ENCODE measurements at places on chromosomes 16 and 17. TPM values are rescaled to one million over a fixed set of nuclear protein-coding genes. Genes with fewer than 3 reads are reported as not detected.

NHERF2 gene
- 160 TPM for total RNA-seq

ZC3H7A gene
- total RNA-seq: 26.4 TPM

DNA sequence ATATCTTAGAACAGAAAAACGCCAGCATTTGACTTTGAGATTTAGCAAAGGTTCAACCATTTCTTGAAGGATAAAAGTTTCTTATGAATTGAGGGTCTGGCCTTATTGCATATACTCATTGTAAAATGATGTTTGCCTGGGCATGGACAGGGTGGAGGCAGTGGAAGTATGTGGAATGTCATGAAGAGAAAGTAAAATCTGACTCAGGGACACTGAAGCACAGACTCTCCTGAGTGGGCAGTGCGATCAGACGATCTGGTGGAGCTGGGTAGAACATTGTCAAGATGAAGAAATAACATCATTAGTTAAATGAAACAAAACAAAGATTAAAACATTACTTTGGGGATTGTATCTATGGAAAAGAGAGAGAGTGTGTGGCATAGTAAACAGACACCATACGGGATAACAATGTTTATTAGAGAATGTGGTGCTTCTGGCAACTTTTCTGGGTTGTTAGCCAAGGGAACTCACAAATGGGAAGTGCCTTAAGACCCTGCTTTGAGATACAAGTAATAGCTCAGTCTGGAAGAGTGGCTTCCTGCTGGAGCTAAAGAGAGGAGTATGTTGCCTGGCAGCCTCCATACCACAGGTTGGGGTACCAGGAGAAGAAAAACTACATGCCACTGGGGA is 4.4 kb downstream of the MAP3K3 start:
- peak; percentile 22 for DNase-seq
- H3K36me3 ChIP-seq: no peaks in the 10 kb centered on the region
- H3K4me1 ChIP-seq: peaks cover 21% of the 10 kb centered on the region
- H3K27me3 ChIP-seq: no peaks in the 10 kb centered on the region

GRCh38 chr17:79393358-79394052 is 217.3 kb downstream of the RBFOX3 start:
- no peak overlapping the region for H3K4me3 ChIP-seq
- peaks cover 94% of the 10 kb centered on the region for H3K27me3 ChIP-seq
- H3K36me3 ChIP-seq: no peaks in the 10 kb centered on the region
- peak; percentile 91 for DNase-seq

GRCh38 chr17:71503710-71504465 is 616.9 kb upstream of the SOX9 start:
- H3K4me3 ChIP-seq: no peak overlapping the region
- DNase-seq: no peak
- H3K36me3 ChIP-seq: no peaks in the 10 kb centered on the region
- H3K27me3 ChIP-seq: no peaks in the 10 kb centered on the region
- no peak overlapping the region for H3K27ac ChIP-seq

GRCh38 chr16:47358816-47359215 is 102.0 kb downstream of the ITFG1 start:
- no peak overlapping the region for H3K27ac ChIP-seq
- no peaks in the 10 kb centered on the region for H3K36me3 ChIP-seq

DNA sequence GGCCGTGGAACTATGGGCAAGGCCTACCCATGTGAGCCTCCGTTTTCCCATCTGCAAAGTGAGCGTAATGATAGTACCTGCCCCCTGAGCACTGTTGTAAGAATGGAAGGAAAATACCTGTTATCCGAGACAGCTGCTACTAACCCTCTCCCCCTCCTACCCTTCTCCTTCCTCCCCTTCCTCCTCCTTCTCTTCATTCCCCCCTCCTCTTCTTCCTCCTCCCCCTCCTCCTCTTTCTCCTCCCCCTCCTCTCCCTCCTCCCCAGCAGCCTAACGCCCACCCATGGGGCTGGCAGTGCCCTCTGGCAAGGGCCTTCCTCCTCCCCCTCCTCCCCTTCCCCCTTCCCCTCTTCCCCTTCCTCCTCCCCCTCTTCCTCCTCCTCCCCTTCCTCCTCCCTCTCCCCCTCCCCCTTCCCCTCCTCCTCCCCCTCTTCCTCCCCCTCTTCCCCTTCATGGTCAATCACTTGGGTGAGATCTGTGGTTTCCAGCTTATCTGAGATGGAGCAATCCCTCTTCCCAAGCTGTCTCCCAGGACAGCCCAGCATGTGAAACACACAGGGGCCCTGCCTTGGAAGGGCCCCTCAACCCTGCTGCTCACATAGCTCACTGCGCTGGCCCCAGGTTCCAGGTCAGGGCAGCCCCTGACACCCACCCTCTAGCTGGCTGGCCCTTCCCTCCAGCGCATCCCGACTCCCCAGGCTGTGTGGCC is 6.4 kb downstream of the ZFPM1 start:
- no peaks in the 10 kb centered on the region for H3K27me3 ChIP-seq
- H3K4me3 ChIP-seq: no peak overlapping the region
- H3K4me1 ChIP-seq: peaks cover 11% of the 10 kb centered on the region
- H3K27ac ChIP-seq: no peak overlapping the region
- no peak for DNase-seq

DNA sequence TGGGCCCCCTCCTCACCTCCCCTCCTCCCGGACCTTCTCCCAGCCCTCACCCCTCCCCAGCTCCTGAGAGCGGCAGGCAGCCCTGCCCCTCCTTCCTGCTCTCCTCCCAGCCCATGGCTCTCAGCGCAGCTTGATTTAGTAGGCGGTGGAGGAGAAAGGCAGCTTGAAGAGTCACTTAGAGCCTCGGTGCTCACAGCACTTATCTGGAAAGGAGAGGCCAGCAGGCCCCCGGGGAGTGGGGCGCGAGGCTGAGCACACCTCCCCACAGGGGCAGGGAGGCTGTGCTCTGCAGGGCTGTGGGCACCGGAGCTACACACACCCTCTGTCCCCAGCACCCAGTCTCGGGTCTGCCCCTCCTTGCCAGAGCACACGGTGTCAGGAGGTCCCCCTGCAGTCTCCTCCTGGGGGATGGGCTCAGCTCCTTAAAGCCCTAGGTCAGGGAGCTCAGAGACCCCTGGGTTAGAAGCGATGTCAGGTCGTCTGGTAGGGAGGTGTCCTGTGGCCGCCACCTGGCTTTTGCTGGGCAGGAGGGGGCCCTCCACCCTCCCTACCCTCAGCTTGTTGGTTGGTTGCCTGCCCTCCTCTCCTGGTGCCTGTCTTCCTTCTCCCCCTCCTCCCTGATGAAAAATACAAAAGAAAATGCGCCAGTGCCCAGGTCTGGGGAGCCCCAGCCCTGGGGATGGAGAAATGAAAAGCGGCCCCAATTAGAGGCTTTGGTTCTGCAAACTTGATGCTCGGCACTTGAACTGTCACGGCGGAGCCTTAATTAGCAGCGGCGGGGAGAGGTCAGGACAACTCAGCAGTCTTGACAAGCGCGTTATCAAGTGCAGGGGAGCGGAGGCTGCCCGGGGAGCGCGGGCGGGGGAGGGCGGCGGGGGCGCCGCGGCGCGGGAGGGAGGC is 151.1 kb upstream of the GSE1 start:
- no peaks in the 10 kb centered on the region for H3K36me3 ChIP-seq
- no peaks in the 10 kb centered on the region for H3K4me1 ChIP-seq
- no peak overlapping the region for H3K27ac ChIP-seq
- H3K4me3 ChIP-seq: no peak overlapping the region

DNA sequence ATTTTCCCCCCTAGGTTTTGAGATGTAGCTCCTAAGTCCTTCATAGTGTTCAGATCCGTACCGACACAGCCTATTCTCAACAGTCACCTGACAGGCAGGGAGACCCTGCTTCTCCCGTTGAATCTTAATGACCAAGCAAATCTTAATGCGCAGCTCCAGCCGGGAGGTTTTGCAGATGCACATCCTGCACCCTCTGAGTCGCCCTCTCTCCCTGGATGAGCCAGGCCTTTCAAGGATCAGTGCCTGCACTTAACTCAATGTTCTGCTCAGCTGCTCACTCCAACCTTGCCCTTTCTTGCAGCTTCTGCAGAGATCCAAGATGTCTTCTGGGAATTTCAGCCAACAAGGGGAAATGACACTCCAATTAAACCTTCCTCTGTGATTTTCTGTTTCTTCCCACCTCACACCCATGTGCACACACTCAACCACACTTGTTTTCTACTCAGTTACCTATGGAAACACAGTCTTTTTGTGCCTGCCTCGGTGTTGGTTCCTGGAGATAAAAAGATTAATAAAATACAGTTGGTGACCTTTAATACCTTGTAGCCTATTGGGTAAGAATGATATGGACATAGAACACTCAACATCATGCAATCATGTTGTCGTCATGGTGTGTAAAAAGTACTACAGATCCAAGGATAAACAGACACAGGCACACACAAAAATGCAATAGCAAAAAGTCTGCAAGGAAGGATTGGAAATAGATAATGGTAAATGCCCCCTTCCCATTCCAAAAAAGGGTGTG is 76.9 kb upstream of the DYNLRB2 start:
- no peak for DNase-seq
- H3K4me1 ChIP-seq: no peaks in the 10 kb centered on the region
- peaks cover 34% of the 10 kb centered on the region for H3K27me3 ChIP-seq
- no peaks in the 10 kb centered on the region for H3K36me3 ChIP-seq

DNA sequence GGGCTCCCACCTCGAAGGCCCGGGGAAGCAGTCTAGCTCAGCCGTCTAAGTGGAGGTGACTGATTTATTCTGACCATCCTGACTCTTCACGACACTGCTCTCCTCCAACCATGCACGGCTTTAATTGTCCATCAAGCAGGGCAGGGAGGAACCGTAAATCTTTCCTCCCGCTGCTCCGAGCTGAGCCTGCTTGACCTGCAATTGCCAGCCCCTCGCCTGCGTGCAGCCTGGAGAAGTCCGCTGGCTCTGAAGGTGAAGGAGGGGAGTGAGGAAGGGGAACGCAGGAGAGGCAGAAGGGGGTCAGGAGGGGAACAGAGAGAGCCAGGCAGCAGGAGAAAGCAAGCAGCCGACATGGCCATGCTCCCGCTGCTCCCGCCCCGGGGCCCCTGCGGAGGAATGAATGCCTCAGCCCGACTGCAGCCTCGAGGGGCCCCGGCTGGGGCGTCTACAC is 10.1 kb downstream of the RBFOX3 start:
- H3K4me3 ChIP-seq: no peak overlapping the region
- H3K36me3 ChIP-seq: no peaks in the 10 kb centered on the region
- peaks cover 93% of the 10 kb centered on the region for H3K27me3 ChIP-seq
- no peak for DNase-seq
- no peak overlapping the region for H3K27ac ChIP-seq
- no peaks in the 10 kb centered on the region for H3K4me1 ChIP-seq

DNA sequence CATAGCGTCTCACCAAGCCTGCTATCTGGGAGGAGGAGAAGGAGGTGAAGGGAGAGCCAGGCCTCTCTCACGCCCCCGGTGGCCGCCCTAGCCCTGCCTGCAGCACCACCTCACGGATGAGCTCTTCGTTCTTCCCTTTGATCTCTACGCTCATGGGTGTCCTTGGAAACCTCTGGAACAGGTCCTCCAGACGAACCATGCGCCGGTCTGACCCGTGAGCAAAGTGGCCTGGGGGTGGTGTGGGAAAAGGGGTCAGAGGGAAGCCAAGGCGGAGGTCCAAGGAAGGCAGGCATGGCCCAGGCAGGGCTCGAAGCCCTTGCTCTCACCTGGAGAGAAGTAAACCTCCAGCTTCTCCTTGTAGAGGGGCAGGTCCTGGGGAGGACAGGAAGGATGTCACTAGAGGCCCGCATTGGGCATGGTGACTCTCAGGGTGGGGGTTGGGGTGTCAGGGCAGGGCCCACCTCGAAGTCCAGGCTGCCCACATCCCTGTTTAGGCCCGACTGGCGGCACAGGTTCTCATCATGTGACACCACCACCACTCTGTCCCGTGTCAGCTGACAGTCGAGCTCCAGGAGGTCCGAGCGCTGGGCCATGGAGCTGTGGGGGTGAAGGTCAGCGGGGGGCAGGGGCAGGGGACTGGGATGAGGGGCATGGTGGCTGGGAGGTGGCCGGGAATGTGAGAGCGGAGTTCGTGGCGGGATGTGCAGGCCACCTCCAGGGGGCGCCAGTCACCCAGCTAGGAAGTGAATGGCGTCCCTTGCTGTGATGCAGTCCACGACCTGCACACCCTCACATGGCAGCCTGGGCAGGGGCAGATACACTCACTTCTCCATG is 923 bp downstream of the GDPD3 start:
- peaks cover 11% of the 10 kb centered on the region for H3K4me1 ChIP-seq
- H3K4me3 ChIP-seq: no peak overlapping the region
- no peak overlapping the region for H3K27ac ChIP-seq
- DNase-seq: peak; percentile 32
- H3K36me3 ChIP-seq: no peaks in the 10 kb centered on the region
- no peaks in the 10 kb centered on the region for H3K27me3 ChIP-seq

DNA sequence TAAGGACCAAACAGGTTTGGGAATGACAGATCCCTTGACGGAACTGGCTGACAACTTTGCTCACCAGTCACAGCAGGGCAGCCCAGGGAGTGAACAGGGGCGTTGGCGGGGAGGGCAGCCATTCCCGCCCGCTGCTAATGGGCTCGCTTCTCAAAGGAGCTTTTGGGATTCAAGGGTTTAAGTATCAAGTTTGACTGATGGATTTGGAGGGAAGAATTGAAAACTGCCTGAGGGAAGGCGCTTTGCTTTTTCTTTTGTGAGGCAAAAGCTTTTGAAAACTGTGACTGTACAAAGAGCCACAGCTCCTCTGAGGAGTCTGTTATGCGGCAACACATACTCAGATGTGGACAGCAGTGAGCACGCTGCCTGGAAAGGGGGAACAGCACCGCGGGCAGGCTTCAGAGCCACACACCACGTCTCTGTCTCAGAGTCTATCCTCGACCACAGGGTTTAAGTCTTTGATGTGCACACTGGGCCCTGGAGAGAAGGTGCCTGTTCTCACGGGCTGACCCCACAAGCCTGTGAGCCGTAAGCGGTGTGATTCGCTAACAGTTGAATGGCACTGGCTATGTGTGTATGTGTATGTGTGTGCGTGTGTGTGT is 79.9 kb upstream of the HSBP1 start:
- H3K4me3 ChIP-seq: no peak overlapping the region
- no peak overlapping the region for H3K27ac ChIP-seq
- H3K36me3 ChIP-seq: no peaks in the 10 kb centered on the region
- H3K4me1 ChIP-seq: no peaks in the 10 kb centered on the region
- H3K27me3 ChIP-seq: peaks cover 20% of the 10 kb centered on the region
- DNase-seq: no peak

RAB34 gene
- 211 TPM for total RNA-seq

SOX8 gene
- total RNA-seq: 0.47 TPM

PRSS22 gene
- total RNA-seq: 42.5 TPM

DNA sequence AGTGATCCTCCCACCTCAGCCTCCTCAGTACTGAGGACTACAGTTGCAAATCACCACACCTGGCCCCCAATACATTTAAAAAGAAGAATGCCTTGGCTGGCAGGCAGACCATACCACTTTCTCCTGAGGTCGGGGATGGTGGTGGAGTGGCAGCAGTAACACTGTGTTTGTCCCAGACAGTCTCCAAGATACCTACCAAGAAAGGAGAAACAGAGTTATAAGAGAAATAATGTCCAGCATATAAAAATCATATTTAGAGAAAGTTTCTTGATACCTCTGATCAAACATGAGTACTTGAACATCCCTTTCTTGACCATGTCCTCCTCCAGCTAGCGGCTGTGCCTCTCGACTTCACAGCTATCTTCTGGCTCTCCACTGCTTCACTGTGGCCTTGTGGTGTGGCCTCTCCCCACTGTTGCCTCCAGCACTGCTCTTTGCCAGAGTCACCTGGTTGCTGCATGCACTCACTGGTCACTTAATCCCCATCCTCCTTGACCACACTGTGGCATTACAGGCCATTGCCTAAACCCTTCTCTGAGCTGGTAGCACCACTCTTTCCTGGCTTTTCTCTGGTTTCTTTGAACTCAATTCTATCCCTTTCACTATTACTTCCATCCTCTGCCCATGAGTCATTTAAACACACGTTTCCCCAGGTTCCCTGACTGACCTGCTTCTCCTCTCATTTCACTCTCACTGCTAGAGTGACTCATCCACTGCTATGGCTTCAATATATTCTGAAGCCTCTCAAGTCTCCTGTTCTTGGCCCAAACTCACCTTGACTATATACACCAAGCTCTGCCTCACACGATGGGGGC is 45.2 kb downstream of the XPO6 start:
- no peak overlapping the region for H3K4me3 ChIP-seq
- no peaks in the 10 kb centered on the region for H3K27me3 ChIP-seq
- peaks cover 20% of the 10 kb centered on the region for H3K4me1 ChIP-seq
- peak overlapping the region; percentile 57 for H3K27ac ChIP-seq
- peaks cover 36% of the 10 kb centered on the region for H3K36me3 ChIP-seq

All from PC-3 (cell line).